ENCODE measurements at places on chromosomes 2 and 18.

- DNase-seq, result no peak
Observed at GRCh38 chr18:76476665-76477561, 18.1 kb downstream of the ZNF516 start.

GRCh38 chr2:85662899-85663593 is 5.0 kb downstream of the SFTPB start:
- no peak for DNase-seq

GRCh38 chr2:100796499-100797100 is 23.3 kb upstream of the NPAS2 start:
- no peak for DNase-seq

- DNase-seq, result no peak
Observed at GRCh38 chr2:232376713-232377112, 1.8 kb upstream of the ALPP start.

All from femur (tissue), 1 donor.